ENCODE measurements at places on chromosomes 7 and 10.

DNA sequence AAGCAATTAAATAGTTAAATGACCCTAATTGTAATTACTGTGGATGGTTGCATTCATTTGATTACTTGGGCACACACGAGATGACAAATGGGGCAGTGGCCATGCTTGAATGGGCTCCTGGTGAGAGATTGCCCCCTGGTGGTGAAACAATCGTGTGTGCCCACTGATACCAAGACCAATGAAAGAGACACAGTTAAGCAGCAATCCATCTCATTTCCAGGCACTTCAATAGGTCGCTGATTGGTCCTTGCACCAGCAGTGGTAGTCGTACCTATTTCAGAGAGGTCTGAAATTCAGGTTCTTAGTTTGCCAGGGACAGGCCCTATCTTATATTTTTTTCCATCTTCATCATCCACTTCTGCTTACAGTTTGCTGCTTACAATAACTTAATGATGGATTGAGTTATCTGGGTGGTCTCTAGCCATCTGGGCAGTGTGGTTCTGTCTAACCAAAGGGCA lies 8.3 kb downstream of the PCBD1 start:
- DNase-seq, result peak; percentile 55

- DNase-seq, result no peak
Measured at GRCh38 chr7:122803323-122803722, 82.9 kb downstream of the CADPS2 start.

DNA sequence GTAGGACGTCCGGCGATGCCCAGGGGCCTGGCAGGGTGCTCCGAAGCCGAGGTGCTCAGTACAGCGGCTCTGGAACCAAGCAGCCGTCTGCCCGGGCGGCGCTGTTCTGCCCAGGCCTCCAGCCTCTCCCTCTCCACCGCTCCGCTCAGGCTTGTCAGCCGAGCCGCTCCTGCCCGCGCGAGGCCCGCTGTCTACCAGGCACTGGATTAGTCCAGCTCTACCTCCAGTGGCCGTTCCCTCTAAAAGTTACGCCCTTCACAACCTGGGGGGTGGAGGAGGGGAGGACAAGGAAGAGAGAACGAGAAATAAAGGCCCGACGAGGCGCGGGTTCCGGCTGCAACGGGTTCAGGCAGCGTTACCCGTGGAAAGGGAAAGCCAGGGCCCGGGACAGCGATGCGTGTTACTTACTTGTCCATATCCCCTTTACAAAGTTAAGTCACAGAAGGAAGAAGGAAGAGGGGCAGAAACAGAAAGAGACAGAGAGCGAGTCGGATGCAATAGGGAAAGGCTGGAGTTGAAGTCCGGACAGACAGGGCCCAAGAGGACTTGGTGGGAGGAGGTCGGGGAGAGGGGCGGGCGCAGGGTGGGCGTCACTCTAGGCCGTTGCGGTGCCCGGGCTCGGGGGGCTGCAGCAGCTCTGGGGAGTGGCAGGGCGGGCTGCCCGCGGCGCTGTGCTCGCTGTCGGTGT lies 2.8 kb downstream of the SP8 start:
- DNase-seq, result no peak

GRCh38 chr7:85426487-85426960 lies 239.7 kb upstream of the SEMA3D start:
- DNase-seq, result no peak

DNA sequence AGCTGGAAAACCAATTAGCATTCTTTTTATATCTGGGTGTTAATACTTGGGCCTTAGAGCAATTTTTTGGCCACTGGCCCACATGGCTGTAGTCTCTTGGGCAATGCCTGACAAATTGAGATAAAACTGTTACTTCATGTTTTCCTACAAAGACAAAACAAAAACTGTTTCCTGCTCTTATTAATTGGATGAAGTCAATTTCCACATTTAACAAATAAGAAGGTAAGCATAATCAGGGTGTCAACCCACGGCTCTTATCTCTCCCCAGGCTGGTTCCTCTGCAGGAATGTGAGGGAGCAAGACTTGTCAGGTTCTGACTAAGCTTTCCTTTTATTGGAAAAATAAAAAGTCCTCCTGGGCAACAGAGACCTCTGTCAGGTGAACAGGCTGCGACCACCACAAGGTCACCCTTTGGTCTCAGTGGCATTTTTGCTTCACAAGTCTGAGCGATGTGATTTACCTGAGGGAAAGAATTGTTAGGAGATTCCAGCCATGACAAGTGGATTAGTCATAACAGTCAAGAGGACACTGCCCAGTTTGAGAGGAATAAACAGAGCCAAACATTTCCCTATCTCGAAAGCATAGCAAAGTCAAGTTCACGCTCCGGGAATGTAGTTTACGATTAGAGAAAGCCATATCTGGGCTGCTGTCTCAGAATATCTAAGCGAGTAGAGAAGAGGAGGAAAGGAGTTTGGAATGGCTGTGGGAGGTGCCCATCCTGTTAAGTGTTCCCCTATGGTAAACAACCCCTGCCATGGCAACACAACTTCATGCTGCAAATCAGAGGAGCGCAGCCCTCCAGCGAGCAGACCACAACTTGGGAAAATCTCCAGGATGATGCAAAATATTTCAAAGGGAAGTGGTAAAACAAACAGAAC lies 144.4 kb downstream of the TES start:
- no peak for DNase-seq

- DNase-seq, result no peak
Measured at GRCh38 chr10:62384057-62384446, 9.9 kb downstream of the ZNF365 start.

- no peak for DNase-seq
Measured at GRCh38 chr7:1062296-1063294, 18.2 kb downstream of the GPR146 start.

- DNase-seq, result no peak
Measured at GRCh38 chr7:20007510-20007909, 209.7 kb downstream of the MACC1 start.

DNA sequence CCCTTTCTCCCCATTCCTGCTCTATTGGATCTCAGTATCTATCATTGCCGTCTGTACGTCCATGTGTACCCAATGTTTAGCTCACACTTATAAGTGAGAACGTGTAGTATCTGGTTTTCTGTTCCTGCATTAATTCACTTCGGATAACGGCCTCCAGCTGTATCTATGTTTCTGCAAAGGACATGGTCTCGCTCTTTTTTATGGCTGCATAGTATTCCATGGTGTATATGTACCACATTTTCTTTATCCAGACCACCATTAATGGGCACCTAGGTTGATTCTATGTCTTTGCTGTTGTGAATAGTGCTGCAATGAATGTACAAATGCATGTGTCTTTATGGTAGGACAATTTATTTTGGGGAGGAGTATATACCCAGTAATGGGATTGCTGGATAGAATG lies 94.4 kb upstream of the MPP7 start:
- no peak for DNase-seq

GRCh38 chr7:143042790-143043271 lies 9.3 kb upstream of the OR6V1 start:
- DNase-seq, result no peak

DNA sequence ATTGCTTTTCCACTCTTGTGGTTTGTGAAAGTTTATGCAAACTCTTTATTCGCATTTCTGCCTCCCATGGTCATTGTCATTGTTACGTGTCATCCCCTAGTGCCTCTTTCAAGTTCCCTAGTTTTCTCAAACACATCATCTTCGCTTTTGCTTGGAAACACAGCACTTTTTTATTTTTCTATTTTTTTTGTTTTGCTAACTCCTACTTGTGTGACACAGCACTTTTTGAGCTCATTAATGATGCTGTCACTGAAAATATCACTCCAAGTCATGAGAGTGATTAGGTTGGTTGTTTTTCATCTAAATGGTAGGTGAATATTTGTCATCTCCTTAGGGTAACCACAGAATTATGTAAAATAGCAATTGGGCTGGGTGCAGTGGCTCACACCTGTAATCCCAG lies 8.5 kb upstream of the STX1A start:
- DNase-seq, result no peak

Measured in NCI-H526 treated with DMSO at 0.1 percent for 48 hours (cell line).